ENCODE measurements at places on chromosomes 1 and 21. TPM values are rescaled to one million over a fixed set of nuclear protein-coding genes. Genes with fewer than 3 reads are reported as not detected.

GPX7 gene
- total RNA-seq: 146 TPM

DNA sequence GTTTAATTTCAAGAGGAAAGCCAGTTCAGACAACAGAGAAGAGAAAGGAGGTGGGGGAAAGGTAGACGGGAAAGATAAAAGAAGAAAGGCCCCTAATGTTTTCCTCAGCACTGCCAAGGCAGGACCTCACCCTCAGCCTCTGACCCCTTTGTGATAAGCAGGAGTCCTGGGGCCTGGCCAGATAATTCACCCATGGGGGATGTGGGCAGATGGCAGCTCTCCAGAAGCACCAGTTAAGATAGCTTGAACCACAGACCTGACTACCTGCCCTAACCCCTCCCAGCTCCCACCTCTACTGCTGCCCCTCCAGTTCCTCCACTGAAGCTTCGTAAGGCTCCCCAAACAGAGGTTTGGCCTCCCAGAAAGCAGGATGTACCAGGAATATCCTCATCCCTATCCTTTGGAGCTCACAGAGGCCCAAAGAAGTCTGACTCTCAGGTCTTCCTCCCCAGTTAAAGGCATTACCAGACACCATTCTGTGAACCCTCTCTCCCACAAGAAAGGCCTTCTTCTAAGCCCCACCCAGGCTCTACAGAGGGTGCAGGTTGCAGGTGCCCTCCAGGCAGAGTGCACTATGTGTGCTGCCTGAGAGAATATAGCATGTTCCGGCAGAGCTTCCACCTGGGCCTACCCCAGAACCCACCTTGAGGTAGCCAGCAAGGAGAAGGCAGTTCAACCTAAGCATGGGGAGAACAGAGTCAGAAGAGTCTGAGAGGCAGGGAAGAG is 9.2 kb upstream of the SNAPIN start:
- peak overlapping the region; percentile 39 for H3K27ac ChIP-seq
- H3K4me3 ChIP-seq: no peak overlapping the region
- DNase-seq: no peak
- H3K27me3 ChIP-seq: no peaks in the 10 kb centered on the region

GRCh38 chr1:6052543-6053205 is 7.0 kb downstream of the KCNAB2 start:
- DNase-seq: peak; percentile 87
- H3K4me3 ChIP-seq: no peak overlapping the region
- no peaks in the 10 kb centered on the region for H3K4me1 ChIP-seq

GRCh38 chr1:84339503-84339902 is 38.0 kb downstream of the SAMD13 start:
- no peak overlapping the region for H3K27ac ChIP-seq
- no peaks in the 10 kb centered on the region for H3K36me3 ChIP-seq
- H3K4me1 ChIP-seq: no peaks in the 10 kb centered on the region
- no peak for DNase-seq

- H3K27me3 ChIP-seq: no peaks in the 10 kb centered on the region
- no peak for DNase-seq
- no peaks in the 10 kb centered on the region for H3K4me1 ChIP-seq
Observed at GRCh38 chr1:176243746-176244145, 36.7 kb upstream of the COP1 start.

GRCh38 chr1:58818075-58818474 is 34.2 kb upstream of the JUN start:
- H3K27ac ChIP-seq: no peak overlapping the region
- peaks cover 18% of the 10 kb centered on the region for H3K4me1 ChIP-seq
- H3K27me3 ChIP-seq: no peaks in the 10 kb centered on the region
- H3K36me3 ChIP-seq: no peaks in the 10 kb centered on the region

- peaks cover 2% of the 10 kb centered on the region for H3K4me1 ChIP-seq
- H3K4me3 ChIP-seq: no peak overlapping the region
- no peak for DNase-seq
- H3K27me3 ChIP-seq: no peaks in the 10 kb centered on the region
Observed at GRCh38 chr1:232876506-232877364, 71.5 kb downstream of the MAP10 start.

- peaks cover 7% of the 10 kb centered on the region for H3K36me3 ChIP-seq
- no peaks in the 10 kb centered on the region for H3K27me3 ChIP-seq
- peak overlapping the region; percentile 76 for H3K4me3 ChIP-seq
- peak overlapping the region; percentile 82 for H3K27ac ChIP-seq
Observed at GRCh38 chr1:153922076-153922971, 448 bp downstream of the GATAD2B start.

GRCh38 chr1:111643097-111643496 is 23.5 kb downstream of the RAP1A start:
- H3K27me3 ChIP-seq: no peaks in the 10 kb centered on the region
- H3K36me3 ChIP-seq: peaks cover 3% of the 10 kb centered on the region
- no peak for DNase-seq
- H3K4me1 ChIP-seq: no peaks in the 10 kb centered on the region
- no peak overlapping the region for H3K27ac ChIP-seq

- no peaks in the 10 kb centered on the region for H3K36me3 ChIP-seq
- H3K4me3 ChIP-seq: no peak overlapping the region
- H3K27ac ChIP-seq: no peak overlapping the region
- H3K27me3 ChIP-seq: peaks cover 27% of the 10 kb centered on the region
- no peaks in the 10 kb centered on the region for H3K4me1 ChIP-seq
Observed at GRCh38 chr1:4636644-4637380, 17.6 kb upstream of the AJAP1 start.

Data from muscle of leg (tissue), 16 donors.